ENCODE measurements at places on chromosomes 11 and 22.

- no peak for DNase-seq
Measured at GRCh38 chr22:43047605-43048004, 32.7 kb upstream of the PACSIN2 start.

- no peak for DNase-seq
Measured at GRCh38 chr11:10051868-10052586, 242.0 kb downstream of the SBF2 start.

GRCh38 chr11:16359369-16359768, 3.0 kb upstream of the SOX6 start:
- DNase-seq: no peak

DNA sequence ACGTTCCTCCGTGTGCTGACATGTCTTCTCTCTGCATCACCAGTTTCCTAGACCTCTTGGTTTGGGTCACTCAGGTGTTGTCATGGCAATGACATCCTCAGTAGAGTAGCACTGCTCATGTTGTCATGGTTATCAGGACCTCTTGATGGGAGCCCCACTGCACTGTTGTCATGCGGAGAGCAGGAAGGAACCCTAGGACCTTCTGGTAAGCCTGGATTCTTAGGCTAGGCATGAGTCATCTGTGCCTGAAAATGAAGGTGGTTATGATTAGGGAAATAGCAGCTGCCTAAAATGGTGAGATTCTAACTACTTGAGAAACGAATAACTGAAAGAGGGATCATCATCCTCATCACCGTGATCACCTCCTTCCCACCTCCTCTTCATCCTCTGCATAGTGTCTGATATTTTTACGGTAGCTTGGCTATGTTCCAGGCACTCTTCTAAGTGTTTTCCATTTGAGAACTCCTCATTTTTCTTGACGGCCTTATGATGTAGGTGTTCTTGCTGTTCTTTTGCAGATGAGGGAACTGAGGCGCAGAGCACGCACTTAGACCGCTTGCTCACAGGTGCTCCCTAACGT, 858.4 kb downstream of the NTM start:
- DNase-seq: no peak

DNA sequence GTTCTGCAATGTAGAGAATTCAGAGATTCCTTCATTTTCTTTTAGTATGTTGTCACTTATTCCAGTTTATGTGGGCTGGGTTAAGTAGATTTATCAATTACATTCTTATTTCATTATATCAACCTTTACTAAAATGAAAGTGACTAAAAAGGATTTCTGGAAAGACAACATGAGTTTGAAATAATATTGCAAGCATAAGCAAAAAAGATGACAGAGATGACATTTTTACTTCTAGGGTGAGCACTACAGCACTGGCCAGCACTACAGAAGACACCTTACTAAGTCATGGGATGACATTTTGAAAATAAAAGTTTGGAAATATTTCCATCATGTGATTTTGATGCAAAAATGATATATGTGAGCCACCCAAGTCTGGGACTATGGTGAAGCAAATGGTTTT, 2.1 kb upstream of the USP47 start:
- no peak for DNase-seq

- peak; percentile 5 for DNase-seq
Measured at GRCh38 chr11:2653930-2654739, 45.7 kb downstream of the KCNQ1OT1 start.

DNA sequence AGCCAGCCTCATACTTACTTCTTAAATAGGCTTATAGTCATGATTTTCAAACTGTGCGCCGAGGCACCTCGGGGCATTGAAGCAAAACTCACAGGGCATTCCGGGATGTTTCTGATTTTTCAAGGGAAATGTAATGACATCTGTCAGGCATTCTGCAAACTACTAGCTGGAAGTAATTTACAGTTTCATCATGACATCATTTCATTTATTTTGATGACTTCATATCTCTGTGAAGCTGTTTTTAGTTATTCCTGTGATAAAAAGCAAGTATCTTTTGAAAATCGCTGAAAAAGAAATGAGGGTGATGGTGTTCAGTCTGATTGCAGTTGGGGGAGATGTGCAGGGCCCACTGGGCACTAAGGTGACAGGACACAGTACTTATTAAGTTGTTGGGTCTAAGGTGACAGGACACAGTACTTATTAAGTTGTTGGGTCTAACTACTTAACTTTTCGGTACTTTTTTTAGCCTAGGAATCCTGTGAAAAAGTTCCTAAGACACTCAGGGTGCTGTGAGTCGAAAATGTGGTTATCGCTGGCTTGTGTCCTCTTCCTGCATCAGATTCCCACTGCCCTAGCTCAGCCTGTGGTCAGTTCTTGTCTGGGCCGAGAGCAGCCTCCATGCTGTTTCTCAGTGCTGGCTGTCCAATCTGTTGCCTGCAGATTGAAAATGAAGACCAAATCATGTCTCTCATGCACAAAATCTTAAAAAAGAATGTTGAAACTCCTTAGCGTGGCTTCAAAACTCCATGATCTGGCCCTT, 42.6 kb downstream of the APLP2 start:
- DNase-seq: no peak

DNA sequence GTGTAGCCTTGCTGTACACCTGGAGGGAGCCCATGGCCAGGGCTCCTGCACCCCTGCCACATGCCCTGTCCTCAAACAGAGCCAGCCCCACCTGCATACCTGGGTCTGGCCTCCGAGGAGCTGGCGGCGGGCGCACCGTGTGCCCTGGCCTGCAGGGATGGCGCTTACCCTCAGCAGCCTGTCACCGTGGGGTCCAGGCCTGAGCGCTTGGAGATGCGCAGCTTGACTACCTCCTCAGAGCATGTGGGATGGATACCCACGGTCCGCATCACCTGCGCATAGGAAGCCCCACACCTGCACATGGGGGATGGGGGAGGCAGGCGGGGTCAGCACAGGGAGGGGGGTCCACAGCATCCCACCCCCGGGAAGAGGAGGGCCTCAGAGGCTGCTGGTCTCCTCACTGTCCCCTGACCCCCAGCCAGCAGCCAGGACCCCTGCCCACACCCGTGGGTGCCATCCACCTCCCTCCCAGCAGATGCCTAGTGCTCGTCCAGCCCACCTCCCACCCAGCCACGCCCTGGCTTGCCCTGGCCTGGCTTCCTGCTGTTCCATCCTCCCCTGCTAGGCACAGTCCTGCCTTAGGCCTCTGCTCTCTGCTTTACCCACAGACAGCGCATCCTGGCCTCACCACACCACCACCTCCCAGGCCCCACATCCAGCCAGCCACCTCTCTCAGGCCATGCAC, 22.4 kb upstream of the GNB1L start:
- no peak for DNase-seq

DNA sequence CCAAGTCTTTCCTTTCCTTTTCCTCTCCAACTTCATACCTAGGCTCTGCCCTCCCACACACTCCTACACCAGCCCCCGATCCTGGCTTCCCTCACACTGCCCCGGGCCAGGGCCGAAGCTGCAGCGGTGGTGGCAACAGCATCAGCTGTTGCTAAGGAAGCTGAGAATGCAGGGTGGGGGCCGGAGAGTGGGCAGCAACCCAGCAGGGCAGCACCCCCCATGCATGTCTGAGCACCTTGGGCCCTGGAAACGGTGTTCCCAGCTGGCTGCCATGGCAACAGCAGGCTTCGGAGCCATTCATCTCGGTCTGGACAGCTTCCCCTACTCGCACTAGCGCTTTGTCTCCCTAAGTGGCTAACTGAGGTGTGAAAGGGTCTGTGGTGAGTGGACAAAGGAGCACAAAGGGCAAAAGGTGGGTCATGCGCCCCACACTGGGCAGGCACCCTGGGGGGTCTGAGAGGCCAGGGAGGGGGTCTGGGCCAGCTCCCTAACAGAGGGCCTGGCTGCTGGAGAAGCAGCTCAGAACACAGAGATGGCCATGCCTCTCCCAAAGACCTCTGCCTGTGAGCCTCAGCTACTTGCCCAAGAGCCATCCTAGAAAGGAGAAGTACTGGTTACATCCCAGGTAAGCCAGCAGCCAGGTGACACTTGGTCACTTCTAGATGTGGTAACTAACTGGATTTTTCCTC, 42.1 kb upstream of the JAM3 start:
- DNase-seq: no peak

- no peak for DNase-seq
Measured at GRCh38 chr11:116697639-116698038, 75.1 kb downstream of the BUD13 start.

- DNase-seq: no peak
Measured at GRCh38 chr22:19607192-19608002, 83.2 kb upstream of the CLDN5 start.

- DNase-seq: no peak
Measured at GRCh38 chr11:10355257-10355661, 50.4 kb downstream of the ADM start.

DNA sequence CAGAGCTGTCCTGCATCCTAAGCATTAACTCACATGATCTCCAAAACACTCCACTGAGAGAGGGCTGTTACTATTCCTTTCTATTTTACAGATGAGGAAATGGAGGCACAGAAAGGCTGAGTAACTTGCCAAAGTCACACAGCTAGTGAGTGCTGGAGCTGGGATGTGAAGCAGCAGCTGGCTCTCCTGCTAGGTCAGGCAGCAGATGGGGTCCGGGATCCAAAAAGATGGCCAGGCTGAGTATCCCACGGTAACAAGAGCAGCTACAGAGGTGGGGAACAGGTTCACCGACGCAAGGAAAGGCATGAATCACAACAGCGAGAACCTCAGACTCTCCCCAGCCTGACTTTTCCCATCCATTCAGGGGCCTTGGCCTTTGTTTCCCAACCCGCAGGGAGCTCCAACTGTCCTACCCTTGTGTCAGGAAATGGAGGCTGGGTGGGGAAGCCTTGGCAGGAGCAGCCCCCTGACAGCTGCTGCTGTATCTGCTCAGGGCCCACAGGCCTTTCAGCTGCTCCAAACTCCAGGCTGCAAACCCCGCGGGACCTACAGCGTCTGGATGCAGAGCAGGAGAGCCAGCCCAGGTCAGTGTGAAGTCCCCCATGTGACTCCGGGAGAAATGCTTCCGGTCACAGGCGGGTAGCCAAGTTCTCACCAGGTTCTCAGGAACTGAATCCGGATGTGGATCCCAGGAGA, 29.5 kb downstream of the DKK3 start:
- no peak for DNase-seq

DNA sequence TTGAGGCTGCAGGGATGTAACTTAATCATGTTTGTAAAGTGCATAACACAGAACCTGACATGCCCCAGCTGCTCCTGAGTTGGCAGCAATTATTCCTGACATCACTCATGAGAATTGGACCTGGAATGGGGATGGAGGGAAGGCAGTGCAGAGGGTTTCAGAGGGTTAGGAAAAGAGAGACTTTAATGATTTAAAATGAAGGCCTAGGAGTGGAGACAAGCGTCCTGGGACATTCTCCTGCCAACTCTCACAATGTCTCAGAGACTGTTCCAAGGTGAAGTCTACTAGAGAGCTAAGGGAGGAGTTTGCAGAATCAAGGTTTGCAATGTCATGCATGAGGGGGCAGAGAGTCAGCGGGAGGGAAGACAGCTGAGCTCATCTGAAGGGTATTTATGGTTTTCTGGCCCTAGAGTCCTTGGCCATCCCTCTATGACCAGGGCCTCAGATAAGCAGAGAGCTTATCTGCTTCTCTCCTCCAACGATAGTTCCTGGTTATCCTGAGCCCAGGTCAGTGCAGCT, 36.9 kb downstream of the GGTLC2 start:
- DNase-seq: no peak

GRCh38 chr11:110176366-110177085, 83.3 kb downstream of the ZC3H12C start:
- no peak for DNase-seq

DNA sequence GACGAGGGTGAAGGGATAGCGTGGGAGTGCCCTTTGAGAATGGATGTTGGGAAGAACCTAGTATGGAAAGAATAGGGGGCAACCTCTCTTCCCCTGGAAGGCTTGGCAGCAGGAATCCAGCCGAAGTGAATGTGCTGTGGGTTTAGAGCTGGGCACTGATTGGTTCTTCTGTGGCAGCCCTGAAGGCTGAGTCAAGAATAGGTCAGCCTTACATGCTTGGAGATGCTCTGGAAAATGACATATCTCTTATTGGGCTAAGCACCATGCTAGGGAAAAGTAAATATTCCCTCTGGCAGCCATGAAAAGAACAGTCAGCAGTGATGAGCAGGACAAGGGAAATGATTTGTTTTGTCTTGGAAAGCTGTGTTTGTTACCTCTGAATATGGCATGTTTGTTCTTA, 149.5 kb downstream of the COMMD9 start:
- no peak for DNase-seq

- no peak for DNase-seq
Measured at GRCh38 chr11:126185259-126186024, 26.0 kb downstream of the RPUSD4 start.

GRCh38 chr11:131855320-131855719, 484.9 kb downstream of the NTM start:
- DNase-seq: no peak

DNA sequence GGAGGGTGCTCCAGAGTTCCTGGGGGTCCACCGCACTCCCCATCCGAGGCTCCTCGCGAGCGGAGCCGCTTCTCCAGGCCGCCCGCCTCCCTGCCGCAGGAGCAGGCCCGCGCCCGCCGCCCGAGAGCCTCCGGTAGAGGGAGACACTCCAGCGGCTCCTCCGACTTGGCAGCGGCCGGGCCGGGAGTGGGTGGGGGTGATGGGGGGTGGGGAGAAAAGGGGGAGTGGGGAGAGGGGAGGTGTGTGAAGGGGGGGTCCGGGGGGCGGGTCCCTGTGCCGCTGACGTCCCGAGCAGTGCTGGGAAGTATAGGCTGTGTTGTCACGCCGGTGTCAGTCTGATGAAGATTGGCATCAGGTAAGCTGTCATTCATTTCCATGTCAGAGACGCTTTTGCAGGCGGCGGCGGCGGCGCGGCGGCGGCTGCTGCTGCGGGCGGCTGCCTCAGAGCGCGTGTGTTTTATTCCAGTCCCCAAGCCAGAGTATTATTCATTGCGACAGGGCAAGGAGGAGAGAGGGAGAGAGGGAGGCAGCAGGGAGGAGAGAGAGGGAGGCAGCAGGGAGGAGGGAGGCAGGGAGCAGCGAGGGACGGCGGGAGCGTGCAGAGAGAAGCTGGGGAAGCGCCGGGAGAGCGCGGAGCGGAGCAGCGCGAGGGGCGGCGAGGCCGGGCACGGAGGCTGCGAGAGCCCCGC, at the start of gene PKNOX2:
TSS of gene PKNOX2 (plus strand) at position 330 of the 689 bp plus-strand sequence. CDS start 186,555 bp downstream, outside the sequence.
- DNase-seq: peak; percentile 82

DNA sequence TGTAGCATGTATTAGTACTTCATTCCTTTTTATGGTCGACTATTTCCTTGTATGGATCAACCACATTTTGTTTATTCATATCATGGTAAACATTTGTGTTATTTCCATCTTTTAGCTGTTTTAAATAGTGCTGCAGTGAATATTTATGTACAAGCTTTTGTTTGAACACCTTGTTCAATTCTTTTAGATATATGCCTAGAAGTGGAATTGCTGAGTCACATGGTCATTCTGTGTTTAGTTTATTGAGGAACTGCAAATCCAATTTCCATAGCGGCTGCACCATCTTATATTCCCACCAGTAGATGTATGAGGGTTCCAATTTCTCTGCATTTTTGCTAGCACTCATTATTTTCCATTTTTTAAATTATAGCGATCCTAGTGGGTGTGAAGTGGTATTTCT, 61.5 kb upstream of the GRK2 start:
- DNase-seq: no peak

- no peak for DNase-seq
Measured at GRCh38 chr11:118415739-118416068, 14.3 kb downstream of the ATP5MG start.

GRCh38 chr11:64314805-64315561, 2.4 kb downstream of the TRMT112 start:
- no peak for DNase-seq

- no peak for DNase-seq
Measured at GRCh38 chr11:22317656-22318055, 20.5 kb upstream of the SLC17A6 start.
